ENCODE measurements at places on chromosomes 5 and 9.
A peak's percentile ranks its signal among the peaks of the same experiment; 100 is the strongest.

- DNase-seq: no peak
Observed at GRCh38 chr9:134014946-134015345, 10.3 kb upstream of the BRD3OS start.

- DNase-seq: no peak
Observed at GRCh38 chr9:14533867-14534640, 159.2 kb downstream of the ZDHHC21 start.

- no peak for DNase-seq
Observed at GRCh38 chr5:53080271-53080670, 29.3 kb downstream of the MOCS2 start.

GRCh38 chr9:35448496-35448895 is 41.4 kb upstream of the RUSC2 start:
- DNase-seq: no peak

DNA sequence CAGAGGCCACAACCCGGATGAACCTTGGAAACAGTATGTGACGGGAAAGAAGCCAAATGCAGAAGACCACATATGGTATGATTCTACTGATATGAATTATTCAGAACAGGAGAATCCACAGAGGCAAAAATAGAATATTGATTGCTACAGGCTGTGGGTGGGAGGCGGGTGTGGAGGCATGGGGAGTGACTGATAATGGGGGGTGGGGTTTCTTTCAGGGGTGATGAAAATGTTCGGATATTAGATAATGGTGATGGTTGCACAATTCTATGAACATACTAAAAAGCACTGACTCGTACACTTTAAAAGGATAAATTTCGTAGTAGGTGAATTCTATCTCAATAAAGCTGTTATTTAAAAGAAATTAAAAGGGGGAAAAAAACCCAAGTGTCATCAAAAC is 10.7 kb downstream of the IL4 start:
- DNase-seq: no peak

- DNase-seq: peak; percentile 41
Observed at GRCh38 chr9:82961504-82962125, 101.3 kb downstream of the RASEF start.

GRCh38 chr5:35468811-35469210 is 148.9 kb upstream of the SPEF2 start:
- DNase-seq: no peak

DNA sequence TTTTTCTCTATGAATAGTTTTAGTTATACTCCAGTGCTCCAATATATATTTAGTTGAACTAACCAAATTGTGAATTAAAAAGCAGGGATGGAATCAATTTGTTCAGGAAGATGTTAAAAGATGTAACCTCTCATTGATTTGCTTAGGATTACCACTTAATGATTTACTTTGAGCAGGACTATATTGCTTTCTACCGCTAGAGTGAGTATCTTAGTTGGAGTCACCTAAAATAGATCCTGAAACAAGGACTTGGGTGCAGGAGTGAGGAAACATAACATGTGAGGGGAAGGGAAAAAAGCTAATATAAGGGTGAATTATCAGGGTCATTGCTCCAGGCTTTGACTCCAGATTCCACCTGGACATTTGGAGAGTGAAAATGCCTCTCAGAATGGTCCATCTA is 2277.4 kb upstream of the C9orf72 start:
- no peak for DNase-seq
